ENCODE measurements at places on chromosomes 2 and 18.

DNA sequence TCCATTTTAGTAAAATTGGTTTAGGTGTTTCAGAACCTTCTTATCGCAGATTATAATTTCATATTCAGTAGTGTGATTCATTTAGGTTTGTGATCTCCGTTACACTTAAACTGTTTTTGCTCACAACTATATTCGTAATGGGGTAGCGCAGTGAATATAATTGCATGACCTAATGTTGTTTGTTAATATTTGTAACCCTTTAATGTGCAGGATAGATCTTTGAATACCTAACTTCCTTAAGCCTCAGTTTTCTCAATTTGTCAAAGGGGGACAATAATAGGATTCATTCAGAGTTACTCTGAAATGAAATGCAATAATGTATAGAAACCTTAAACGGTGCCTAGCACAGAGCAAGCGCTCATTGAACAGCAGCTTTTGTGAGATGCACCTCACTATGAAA, 558 bp upstream of the ZDBF2 start:
- no peak for DNase-seq

DNA sequence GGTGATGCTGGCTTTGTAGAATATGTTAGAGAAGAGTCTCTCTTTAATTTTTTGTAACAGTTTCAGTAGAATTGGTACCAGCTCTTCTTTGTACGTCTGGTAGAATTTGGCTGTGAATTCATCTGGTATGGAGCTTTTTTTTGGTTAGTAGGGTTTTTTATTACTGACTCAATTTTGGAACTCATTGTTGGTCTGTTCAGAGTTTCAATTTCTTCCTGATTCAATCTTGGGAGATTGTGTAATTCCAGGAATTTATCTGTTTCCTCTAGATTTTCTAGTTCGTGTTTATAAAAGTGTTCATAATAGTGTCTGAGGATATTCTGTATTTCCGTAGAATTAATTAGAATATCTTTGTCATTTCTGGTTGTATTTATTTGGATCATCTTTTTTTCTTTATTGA, 943.5 kb downstream of the TRIB2 start:
- DNase-seq: no peak

DNA sequence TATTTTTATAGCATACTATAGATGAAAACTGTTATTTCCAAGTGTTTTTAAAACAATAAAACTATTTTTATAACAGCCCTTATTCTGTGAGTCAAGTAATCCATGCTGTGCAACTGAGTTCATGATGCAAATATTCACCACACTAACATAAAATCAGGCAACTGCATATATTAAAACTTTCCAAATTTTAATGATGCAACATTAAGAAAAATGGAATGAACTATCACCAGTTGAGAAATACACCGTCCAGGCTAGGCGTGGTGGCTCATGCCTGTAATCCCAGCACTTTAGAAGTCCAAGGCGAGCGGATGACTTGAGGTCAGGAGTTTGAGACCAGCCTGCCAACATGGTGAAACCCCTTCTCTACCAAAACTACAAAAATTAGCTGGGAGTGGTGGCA, 114.5 kb downstream of the CDH2 start:
- no peak for DNase-seq

DNA sequence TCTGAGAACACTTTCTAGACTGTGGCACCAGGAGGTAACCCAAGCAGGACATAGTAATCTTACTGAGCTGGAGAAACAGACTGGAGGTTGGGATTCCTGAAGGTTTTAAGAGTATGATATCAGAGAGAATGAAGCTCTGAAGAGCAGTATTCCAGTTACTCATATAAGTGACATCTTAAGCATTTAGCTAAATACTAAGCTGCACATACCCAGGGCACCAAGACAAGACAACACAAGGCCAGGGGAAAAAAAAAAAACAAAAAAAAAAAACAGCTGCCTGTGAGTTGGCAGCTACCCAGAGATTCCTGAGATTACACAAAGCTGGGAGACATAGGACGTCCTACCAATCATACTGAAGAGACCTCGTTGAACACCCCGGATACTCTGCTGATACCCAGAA, 175.8 kb downstream of the SRBD1 start:
- DNase-seq: no peak

GRCh38 chr2:203476881-203477280, 58.2 kb downstream of the RAPH1 start:
- DNase-seq: no peak
